HEK293T (cell line): ENCODE measurements at places on chromosomes 12 and 14.

DNA sequence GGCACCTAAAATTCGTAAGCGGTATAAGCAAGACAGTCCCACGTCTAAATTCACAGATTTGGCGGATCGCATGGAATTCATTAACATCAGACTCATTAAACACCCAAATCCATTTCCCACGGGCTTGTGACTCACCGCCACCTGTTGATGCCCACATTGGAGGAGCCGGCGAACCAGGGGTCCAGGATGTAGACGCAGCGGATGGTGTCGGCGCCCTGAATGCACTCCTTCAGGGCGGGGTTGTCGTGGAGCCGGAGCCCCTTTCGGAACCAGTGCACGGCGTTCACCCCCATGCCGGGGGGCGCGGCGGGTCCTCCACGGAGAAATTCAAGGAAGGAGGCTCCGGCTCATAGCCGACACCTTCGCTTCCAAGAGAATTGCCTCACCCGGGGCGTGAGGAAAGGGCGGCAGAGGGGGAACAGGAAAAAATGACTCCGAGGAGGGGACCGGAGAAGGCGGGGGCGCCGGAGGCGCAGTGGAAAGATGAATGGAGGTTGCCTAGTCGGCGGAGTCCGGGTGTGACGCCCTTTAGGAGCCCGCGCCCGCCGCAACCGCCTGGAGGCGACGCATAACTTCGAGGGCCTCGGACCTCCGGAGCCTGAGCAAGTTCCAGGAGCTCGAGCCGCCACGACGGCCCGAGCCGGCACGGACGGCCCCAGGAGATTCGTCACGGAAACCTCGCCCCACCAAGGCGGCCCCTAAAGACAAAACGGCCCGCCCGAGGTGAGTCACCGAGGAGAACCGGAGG, 506 bp downstream of the CRY1 start:
- DNase-seq: peak; percentile 25

GRCh38 chr14:92465353-92466055, 48.1 kb upstream of the RIN3 start:
- DNase-seq: no peak

DNA sequence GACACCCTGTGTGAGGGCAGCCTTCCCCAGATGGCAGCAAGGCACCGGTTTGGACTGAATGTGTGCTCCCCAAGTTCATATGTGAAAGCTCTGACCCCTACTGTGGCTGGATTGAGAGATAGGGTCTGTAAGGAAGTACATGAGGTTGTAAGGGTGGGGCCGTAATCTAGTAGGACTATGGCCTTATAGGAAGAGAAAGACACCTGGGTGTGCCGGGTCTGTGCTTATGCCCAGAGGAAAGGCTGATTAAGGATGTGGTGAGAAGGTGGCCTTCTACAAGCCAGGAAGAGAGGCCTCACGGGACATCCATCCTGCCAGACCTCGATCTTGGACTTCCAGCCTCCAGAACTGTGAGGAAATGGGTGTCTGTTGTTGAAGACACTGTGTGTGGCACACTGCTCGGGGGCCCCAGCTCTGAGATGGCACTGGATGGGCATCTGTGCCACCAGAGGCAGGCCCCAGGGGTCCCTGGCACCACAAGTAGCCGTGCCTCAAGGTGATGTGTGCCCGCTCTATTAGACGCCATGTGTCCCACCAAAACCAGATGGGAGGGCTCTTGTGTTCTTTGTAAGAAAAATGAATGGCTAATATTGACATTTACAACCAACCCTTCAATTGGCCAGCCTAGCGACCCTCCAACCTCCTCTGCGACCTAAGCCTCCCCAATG, 22.0 kb downstream of the FGF6 start:
- DNase-seq: no peak

DNA sequence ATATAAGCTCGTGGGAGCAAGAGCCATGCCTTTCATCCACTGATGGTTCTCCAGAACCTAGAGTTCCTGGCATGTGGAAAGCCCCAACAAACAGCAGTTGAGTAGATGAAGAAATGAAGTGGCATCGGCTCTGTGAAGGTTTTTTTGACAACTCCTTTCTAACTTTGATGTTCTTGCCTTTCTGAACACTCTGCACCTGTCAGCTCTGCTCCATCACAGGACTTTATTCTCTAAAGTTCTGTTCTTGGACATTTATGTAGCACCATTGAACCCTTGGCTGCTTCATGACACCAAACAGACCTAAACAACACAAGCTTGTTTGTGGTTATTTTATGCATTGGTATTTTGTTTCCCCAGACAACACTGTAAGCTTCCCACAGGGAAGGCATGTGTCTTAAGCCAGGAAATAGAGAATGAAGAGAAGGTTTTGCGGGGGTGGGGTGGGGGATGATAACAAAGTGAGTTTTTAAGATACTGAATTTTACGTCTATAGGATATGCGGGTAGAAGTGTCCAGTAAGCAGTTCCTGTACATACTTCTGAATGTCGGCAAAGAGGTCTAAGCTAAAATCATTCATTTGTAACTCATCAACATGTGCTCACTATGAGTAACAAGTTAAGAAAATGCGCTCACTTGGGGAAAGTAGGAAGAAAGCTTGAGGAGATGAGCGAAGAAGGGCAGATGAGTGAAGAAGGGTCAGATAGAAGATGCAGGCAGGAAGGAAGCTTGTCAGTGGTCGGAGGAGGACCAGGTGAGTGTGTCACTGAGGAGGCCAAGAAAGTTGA, 146.0 kb upstream of the PLEKHG7 start:
- DNase-seq: no peak

DNA sequence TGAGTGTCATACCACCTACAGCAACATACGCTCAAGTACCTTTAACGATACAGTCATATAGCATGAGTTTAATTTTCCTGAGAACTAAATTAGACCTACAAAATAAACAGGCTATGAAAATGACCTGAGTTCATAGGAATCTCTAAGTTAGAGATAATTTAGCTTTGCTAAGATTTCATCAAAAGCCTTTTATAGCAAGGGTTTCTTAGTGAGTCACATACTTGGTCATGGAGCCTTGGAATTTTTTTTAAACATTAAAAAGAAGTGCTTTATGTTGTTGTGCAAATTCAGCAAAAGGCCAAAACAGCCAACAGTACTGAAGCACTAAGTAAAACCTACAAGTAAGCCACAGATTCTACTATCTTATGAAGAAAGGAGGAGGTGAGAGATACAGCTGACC, 93.6 kb upstream of the FERMT2 start:
- DNase-seq: no peak

DNA sequence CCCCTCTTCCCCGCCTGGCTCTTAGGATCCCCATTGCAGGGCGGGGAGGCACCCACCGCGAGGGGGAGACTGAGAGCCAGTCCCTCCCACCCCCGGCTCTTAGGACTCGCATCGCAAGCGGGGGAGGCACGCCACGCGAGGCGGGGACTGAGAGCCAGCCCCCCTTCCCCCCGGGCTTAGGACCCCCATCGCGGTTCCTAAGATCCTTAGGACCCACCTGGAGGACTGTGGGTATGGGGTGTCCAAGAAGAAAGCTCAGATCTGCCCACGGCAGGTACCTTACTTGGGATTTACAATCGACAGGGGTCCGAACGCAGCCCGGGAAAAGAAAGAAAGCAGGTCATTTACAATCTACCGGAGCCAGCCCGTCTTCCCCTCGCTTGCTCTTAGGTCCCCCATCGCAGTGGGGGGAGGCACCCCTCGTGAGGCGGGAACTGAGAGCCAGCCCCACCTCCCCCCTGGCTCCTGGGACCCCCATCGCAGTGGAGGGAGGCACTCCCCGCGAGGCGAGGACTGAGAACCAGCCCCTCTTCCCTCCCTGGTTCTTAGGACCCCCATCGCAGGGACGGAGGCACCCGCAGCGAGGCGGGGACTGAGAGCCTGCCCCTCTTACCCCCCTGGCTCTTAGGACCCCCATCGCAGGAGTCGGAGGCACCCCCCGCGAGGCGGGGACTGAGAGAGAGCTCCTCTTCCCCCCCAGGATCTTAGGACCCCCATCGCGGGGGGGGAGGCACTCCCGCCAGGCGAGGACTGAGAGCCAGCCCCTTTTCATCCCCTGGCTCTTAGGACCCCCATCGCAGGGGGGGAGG, 43.7 kb downstream of the DDX11 start:
- DNase-seq: peak; percentile 60

GRCh38 chr14:58844544-58844943, 206.8 kb downstream of the DACT1 start:
- no peak for DNase-seq

DNA sequence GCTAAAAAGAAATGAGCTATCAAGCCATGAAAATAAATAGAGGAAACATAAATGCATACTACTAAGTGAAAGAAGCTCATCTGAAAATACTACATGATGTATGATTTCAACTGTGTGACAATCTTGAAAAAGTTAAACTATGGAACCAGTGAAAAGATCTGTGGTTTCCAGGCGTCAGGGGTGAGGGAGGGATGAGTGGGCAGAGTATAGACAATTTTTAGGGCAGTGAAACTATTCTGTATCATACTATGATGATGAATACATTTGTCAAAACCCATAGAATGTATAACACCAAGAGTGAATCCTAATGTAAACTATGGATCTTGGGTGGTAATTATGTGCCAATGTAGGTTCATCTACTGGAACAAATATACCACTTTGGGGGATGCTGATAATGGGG, 21.3 kb downstream of the SPX start:
- DNase-seq: no peak

GRCh38 chr14:69880893-69881292, 1.7 kb downstream of the SMOC1 start:
- peak; percentile 17 for DNase-seq

GRCh38 chr14:105980224-105980623, 453.8 kb downstream of the TMEM121 start:
- DNase-seq: no peak
